Pons (tissue), 1 donor: ENCODE measurements at places on chromosomes 1 and 21.

GRCh38 chr1:67041841-67042503 is 12.0 kb downstream of the SLC35D1 start:
- no peak for DNase-seq

GRCh38 chr1:85799737-85800136 is 91.5 kb upstream of the ZNHIT6 start:
- DNase-seq = no peak

- DNase-seq = no peak
Measured at GRCh38 chr1:23722652-23723051, 20.6 kb upstream of the ELOA start.

DNA sequence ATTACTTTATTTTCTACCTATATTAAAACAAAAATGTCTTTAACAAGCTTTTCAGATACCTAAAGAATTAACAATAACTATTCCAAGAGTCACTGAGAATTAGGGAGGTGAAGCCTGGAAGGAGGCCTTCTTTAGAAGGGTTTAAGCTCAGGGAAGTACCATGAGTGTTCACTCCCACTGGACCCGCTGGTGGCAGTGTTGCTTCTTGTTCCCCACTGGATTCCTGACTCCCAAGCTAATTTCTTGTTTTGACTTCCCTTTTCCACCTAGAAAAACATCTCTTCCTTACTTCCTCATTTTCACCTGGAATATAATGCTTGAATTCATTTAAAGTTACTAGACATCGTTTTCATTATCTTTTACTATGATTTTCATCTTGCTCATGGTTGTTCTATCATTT is 264.2 kb downstream of the HMCN1 start:
- DNase-seq = no peak

- DNase-seq = peak; percentile 28
Measured at GRCh38 chr1:1059494-1060280, 14.4 kb downstream of the RNF223 start.

DNA sequence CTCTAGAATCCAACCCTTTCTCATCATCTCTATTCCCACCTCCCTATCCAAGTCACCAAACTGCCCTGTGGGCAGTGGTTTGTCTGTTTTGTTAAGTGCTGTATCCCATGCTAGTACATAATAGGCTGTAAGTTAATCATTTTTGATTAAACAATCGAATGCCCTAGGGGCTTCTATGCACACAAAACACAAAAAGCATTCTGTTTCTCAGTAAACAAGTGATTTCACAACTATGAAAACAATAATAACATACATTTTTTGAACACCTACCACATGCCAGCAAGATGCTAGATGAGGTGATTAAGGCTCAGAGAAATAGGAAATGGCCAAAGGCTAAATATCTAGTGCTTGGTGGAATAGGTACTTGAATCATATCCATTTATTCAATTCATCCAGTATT is 5.0 kb upstream of the GUCA2B start:
- DNase-seq = no peak

DNA sequence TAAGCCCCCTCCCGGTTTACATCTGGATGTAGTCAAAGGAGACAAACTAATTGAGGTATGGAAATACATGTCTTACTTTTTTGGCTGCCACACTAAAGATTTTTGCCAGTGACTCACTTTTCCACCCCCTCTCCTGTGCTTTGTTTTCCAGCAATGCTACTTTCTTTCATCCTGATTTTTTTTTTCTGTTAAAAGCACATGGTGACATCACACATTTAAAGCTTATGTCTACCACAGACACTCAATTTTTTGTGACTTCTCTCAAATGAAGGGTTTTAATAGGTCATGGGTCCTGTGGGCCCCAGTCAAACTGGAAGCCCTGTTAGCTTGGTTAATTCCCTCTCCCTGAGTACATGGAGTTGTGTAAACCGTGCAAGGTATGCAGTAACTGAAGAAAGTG is 2.2 kb downstream of the PPP1R8 start:
- no peak for DNase-seq

DNA sequence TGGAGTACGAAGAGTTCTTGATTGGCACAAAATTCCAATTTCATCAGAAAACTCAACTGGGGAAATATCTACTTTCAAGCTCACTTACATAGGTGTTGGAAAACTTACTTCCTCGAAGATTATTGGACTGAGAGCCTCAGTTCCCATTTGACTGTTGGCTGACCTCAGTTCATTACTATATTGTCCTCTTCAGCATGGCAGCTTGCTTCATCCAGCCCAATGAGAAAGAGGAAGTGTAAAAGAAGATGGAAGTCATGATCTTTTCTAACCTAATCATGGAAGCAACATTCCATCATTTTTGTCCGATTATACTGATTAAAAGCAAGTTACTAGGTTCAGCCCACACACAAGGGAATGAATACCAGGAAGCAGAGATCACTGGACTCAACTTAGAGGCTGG is 49.4 kb downstream of the HSD3B1 start:
- no peak for DNase-seq

GRCh38 chr1:220813013-220813412 is 26.3 kb downstream of the MTARC1 start:
- DNase-seq = no peak

- no peak for DNase-seq
Measured at GRCh38 chr1:160623227-160623633, 23.6 kb downstream of the SLAMF1 start.

DNA sequence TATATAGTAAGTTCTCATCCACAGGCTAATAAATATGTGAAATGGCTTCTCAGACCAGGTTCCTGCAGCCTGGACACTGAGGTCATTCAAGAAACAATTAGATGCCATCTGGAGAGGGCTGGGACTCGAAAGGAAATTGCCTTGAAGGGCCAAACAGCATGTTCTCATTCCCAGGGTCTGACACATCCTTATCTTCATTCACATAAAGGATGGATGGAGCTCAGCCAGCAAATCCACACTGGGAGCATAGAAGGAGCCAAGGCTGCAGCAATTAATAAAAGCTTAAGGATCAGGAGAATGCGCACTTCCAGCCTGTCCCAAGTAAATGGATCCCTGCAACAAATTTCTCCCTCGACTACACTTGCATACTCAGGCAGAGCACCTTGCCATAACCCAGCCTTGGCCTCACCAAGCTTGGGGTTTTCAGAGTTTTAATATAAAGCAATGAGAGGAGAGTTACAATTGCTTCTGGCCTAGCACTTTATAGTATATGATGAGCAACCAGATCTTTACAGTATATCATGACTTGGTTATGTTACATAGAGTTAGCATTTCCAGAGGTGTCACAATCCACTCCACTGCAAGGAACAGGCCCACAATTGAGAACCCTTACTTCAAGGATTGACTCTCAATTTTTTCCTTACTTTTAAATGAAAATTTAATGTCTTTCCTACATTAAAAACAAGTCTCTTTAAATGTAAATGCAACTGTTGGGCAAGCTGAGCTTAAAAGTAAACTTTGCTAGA is 55.9 kb downstream of the BCAR3 start:
- DNase-seq = no peak

- no peak for DNase-seq
Measured at GRCh38 chr1:156126630-156127534, 12.4 kb downstream of the LMNA start.

- no peak for DNase-seq
Measured at GRCh38 chr1:242813490-242814091, 289.1 kb upstream of the PLD5 start.

- DNase-seq = no peak
Measured at GRCh38 chr1:220809704-220810103, 23.0 kb downstream of the MTARC1 start.

DNA sequence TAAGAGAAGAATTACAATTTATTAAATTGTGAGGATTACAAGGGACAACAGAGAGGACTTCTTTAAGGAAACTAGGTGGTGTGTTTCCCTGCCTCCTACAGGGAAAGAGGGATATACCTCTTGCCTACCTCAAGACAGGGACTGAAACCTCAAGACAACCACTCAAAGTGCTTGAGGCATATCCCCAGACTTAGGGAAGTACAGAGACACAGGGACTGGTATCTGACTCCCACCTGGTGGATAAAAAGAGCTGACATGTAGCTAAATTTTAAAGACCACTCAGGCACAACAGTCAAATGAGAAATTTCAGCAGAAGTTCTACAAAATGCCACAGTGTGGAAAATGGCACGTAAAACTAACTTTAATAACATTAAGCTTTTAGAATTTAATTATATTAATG is 21.3 kb downstream of the DENND2C start:
- DNase-seq = no peak

GRCh38 chr1:225442123-225442505 is 14.3 kb upstream of the LBR start:
- DNase-seq = no peak

- DNase-seq = no peak
Measured at GRCh38 chr1:235586413-235586812, 63.2 kb downstream of the GNG4 start.

- no peak for DNase-seq
Measured at GRCh38 chr1:36796733-36797132, 237.6 kb downstream of the GRIK3 start.

GRCh38 chr1:87666681-87667080 is 338.0 kb downstream of the LMO4 start:
- no peak for DNase-seq

DNA sequence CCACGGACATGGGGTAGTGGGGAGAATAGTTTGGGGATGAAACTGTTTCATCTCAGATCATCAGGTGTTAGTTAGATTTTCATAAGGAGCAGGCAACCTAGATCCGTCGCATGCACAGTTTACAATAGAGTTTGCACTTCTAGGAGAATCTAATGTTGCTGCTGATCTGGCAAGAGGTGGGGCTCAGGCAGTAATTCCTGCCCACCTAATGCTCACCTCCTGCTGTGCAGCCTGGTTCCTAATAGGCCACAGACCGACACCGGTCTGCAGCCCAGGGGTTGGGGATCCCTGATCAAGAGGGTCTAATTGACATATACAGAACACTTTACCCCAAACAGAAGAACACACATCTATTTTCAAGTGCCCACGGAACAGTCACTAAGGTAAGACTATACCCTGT is 275.1 kb downstream of the PTPRU start:
- DNase-seq = no peak
